Thoracic aorta (tissue), 2 donors: ENCODE measurements at places on chromosomes 12 and 14. TPM values are rescaled to one million over a fixed set of nuclear protein-coding genes. Genes with fewer than 3 reads are reported as not detected.

GRCh38 chr14:66330916-66331315 is 155.3 kb upstream of the CCDC196 start:
- no peak for DNase-seq

ATF7IP gene
- 41.7 TPM for total RNA-seq

- DNase-seq: no peak
Observed at GRCh38 chr12:106924268-106924861, 31.3 kb upstream of the TMEM263 start.

DNA sequence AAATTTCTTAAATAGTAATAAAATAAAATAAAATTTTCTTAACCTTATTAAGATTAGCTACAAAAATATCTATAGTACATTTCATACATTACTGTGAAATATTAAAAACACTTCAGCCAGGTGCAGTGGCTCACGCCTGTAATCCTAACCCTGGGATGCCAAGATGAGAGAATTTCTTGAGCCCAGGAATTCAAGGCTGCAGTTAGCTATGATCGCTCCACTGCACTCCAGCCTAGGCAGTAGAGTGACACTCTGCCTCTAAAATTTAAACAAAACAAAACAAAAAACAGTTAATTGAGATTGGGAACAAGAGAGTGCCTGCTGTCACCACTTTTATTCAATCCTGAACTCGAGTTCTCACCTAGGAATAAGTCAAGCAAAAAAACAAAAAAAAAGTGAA is 95.0 kb upstream of the CPNE8 start:
- no peak for DNase-seq

DNA sequence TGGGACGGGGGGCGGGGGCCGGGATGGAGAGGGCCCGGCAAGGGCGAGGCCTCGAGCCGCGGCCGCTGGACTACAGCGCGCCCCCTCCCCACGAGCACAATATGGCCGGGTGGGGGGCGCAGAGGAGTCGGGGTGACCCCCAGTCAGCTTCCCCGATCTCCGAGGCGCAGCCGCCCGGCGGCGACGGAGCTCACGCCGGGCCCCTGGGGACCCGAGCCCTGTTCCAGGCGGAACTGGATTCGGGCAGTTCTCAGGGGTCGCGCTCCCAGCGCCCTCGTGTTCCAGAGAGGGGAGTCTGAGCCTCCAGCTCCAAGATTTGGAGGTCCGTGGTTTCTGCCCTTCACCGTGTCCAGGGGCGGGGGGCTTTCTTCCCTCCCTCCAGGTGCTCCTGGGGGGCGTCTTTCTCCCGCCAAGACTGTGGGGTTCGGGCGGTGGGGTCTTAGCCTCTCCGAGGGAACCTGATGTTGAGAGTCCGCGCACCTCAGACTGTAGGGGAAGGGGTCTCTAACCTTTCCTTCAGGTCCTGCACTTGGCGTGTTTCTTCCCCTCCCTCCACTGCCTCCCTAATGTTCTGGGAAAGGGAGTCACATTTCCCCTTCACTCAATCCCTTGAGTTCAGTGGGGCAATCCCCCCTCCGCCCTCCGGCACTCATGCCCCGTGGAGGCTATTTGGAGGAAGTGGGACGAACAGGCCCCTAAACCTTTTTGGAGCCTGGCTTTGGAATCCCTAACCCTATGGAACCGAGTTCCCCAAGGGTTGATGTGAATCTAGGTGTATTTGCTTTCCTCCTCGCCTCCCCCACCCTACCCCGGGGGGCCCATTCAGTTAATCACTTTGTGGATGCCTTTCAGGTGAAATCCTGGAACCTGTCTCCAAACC is 584 bp downstream of the ACVR1B start:
- DNase-seq: no peak

TSHR gene
- total RNA-seq: not detected

KRT77 gene
- total RNA-seq: not detected

DNA sequence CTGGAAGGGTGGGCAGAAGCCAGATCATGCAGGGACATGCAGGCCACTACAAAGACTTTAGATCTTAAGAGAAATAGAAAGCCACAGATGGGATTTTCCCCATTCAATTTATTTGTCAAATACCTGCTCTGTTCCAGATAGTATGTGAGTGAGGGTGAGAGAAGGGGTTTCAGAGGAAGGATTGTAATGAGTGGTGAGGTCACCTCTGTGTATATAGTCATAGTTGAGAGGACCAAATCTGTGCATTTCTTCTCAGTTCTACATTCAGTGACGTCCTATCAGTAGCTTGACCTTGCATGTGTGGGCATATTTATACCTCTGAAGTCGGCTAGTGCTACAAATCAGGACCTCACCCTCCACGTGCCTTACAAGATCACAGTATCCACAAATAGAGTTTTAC is 31.2 kb upstream of the RBM19 start:
- DNase-seq: no peak

GRCh38 chr14:84436528-84436927 is 1093.4 kb upstream of the FLRT2 start:
- DNase-seq: no peak

ACSS3 gene
- 30.0 TPM for total RNA-seq

- no peak for DNase-seq
Observed at GRCh38 chr14:106547735-106548434, 1021.5 kb downstream of the TMEM121 start.

GRCh38 chr12:107320929-107321631 is 227.7 kb upstream of the CRY1 start:
- no peak for DNase-seq

RHEBL1 gene
- total RNA-seq: not detected

DNA sequence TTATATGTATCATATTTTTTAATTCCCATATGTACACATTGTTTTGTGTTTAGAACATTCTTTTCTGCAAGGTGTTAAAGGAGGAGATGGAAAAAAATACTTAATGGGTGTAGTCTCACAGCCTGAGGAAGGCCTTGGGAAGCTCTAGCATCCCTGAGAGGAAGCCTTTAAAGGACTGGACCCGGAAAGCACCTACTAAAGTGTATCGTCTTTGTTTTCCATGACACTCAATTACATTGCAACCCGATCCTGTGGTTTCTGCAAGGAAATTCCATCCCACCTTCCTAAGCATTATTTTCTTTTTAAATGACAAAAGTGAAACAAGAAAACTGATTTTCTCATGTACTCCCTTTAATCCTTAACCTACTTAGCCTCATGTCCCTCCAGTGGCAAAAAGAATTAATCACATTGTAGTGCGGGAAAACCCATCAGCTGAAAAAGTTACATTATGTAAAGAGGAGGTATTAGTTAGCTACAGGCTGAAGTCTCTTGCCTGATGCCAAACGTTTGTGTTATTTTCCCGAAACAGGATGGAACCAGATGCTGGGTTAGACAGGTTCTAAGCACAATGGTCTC is 147.8 kb upstream of the CPSF6 start:
- no peak for DNase-seq

- no peak for DNase-seq
Observed at GRCh38 chr14:61174441-61174891, 106.7 kb downstream of the TMEM30B start.

PIK3C2G gene
- total RNA-seq: not detected

GRCh38 chr14:75981426-75982265 is at the start of gene TGFB3:
Gene TGFB3, minus strand, starts transcription at chr14:75981995. Its CDS starts 1,102 bp downstream, at chr14:75980893.
- no peak for DNase-seq

DNA sequence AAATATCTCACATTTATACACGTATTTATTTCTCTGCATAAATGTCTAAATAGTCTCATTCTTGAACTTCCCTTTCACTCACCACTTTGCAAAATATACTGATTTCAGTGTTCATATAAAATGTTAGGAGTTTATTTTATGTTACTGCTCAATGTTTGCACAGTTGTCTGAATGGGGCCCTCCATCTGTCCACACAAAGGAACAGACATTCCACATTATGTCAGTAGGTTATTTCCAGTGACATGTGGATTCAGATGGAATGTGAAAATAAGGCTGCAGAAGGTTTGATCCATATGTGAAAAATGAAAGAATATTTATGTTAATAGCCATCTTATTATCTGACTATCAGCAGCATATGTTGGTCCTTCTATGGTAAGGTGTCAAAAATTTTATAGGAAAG is 994.4 kb upstream of the SEL1L start:
- no peak for DNase-seq

KCNJ8 gene
- 7.0 TPM for total RNA-seq

DNA sequence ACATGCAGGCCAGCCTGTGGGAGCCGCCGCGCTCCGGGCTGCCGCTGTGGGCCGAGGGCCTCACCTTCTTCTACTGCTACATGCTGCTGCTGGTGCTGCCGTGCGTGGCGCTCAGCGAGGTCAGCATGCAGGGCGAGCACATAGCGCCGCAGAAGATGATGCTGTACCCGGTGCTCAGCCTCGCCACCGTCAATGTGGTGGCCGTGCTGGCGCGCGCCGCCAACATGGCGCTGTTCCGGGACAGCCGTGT is 2.9 kb downstream of the TMEM121 start:
- no peak for DNase-seq

DNA sequence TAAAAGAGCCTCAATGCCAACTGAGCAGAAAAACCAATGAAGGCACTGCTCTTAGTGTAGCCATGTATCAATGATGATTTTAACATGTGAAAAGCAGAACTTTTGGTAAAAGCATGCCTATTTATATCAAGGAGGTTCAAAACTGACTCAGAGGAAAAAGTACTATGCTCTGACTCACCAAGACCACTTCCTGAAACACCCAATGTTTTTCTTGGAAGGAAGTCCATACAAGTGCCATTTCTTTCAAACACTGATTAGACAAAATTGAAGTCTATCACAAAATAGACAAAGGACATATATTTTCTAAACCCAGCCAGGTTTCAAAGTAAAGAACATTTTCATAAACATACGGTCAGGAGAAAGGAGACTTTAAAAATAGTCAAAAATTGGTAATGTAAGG is 88.6 kb downstream of the EPS8 start:
- no peak for DNase-seq
